ENCODE measurements at places on chromosomes 5 and 9.
A peak's percentile ranks its signal among the peaks of the same experiment; 100 is the strongest.

- DNase-seq, result no peak
Observed at GRCh38 chr5:55520117-55520839, 14.5 kb downstream of the PLPP1 start.

DNA sequence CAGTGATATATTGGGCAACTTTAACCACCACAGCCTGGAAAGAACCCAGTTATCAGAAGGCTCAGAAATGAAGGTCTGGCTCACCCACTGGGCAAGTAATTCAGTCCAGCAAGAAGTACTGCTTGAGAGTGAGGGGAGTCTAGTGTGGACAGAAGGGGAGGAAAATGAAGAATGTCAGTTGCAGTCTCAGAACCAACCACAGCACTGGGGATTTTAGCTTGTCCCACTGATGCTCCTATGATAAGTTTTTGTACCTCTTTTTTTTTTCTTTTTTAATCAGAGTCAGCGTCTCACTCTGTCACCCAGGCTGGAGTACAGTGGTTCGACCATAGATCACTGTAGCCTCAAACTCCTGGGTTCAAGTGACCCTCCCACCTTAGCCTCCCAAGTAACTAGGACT, 9.4 kb upstream of the CD72 start:
- no peak for DNase-seq

- DNase-seq, result no peak
Observed at GRCh38 chr9:136308006-136308701, 4.3 kb upstream of the CCDC187 start.

DNA sequence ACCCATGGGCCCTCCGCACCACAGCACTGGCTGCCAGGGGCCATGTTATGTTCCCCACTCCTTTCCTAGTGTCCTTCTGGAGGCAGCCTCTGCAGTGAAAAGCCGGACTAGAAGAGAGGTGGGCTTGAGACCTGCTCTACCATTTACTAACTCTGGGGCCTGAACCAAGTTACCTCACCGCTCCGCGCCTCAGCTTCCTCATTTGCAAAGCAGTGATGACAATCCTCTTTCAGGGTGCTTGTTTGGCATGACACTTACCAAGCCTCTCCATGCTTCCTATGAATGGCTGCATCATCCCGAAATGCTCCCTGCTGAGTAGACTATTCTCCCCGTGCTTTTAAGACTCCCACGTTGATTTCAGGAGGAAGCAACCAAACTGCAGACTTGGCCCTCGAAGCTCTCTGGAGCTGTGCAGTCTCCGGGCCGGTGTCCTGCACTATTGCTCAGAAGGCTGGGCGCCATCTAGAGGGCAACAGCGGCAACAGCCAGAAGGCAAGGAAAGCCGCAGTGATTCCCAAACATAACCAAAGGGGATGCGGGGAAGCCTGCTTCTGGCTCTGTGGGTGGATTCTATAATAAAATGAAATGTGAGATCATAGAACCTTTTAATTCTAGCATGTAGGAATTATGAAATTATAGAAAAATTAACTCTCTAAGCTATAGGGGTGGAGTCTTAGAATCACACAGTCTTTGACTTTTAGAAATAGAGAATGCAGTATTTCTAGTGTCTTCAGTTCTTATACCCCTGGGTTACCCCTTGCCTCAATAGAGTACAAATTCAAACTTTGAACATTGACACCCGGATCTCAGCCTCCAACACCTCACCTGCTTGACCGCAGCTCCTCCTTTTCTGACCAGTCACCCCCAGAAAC, 599.8 kb upstream of the BRINP1 start:
- DNase-seq, result peak; percentile 89

GRCh38 chr5:77172713-77173328, 37.7 kb upstream of the PDE8B start:
- no peak for DNase-seq

GRCh38 chr9:98900725-98901124, 43.0 kb upstream of the COL15A1 start:
- no peak for DNase-seq

GRCh38 chr5:149766460-149767280, 36.6 kb downstream of the PPARGC1B start:
- no peak for DNase-seq

GRCh38 chr5:14793851-14794250, 77.7 kb downstream of the ANKH start:
- no peak for DNase-seq

DNA sequence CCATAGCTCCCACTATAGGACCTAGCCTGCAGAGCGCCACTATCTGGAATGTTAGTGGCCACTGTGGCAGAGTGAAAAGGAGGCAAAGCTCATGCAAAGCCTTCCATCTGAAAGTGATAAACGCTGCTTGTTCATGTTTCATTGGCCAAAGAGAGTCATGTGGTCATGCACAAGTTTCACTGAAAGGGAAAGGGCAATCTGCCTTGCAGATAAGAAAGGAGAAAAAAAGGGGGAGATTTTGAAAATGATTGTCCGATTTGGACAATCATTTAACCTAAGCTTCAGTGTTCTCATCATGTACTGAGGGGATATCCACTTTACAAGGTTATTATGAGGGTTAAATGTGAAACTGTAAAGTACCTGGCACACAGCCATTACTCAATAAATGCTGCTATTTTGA, 9.0 kb upstream of the MOB3B start:
- DNase-seq, result no peak

DNA sequence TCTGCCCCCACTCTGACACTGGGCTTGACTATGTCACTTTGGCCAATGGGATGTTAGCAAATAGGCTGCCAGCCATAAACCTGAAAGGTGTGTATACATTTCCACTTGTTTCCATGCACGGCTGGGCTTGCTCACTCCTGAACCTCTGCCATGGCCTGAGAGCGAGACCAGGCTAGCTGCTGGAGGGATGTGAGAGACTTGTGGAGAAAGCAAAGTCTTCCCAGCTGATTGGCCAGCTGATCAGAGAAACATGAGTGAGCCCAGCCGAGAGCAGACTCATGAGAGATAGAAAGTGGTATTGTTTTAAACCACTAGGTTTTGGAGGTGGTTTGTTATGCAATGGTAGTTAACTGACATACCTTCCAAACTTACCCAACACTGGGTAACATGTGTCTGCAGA, 13.9 kb downstream of the FAM193B start:
- no peak for DNase-seq

DNA sequence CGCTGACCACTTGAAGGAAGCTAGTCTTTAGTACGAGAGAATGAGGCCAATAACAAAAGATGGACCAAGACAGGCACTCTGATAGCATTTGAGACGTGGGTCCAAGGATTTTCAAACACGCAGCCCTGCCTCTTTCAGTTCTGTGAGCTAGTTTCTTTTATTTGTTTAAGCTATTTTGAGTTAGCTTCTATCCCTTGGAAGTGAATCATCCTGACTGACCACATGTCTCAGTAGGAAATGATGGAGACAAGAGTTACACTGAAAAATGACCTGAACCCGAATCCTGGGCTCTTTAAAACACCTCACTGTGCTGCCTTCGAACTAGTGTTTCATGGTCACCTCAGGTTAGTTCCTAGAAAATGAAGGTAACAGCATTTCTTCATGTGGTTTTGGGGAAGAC, 9.9 kb downstream of the TEK start:
- DNase-seq, result no peak

- DNase-seq, result no peak
Observed at GRCh38 chr5:147437161-147437596, 72.7 kb downstream of the DPYSL3 start.

DNA sequence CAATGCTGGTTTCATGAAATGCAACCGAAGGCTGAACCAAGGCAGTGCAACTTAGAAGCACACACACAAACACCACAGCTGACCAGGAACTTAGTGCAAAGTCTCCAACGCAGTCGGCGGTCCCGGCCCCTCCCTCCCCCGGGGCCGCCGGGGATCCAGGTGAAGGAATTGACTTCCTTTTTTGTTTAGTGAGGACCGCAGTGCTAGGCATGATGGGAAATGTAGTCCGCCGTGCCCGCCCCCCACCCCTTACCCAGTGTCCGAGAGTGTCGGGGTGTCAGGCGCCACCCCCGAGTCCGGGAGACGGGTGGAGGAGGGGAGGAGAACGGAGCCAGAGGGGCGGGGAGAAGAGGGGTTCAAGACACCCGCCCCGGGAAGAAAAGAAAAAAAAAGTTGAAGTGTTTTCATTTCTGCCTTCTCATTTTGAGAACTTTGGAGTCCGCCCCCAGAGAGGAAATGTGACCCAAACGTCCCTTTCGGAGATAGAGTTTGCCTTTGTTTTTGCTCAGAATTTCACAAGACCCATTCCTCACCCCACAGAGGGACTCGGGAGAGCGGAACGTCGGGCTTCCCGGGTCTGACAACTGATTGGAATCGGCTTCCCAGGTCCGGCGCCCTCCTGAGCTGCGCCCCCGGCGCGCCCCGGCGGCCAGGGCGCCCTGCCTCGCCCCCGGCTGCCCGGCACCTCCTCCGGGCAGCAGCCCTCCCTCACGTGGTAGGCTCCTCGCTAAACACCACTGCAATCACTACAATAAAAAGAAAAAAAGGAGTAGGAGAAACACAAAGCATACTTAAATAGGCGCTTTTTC, 2.0 kb downstream of the IER5L start:
- peak; percentile 54 for DNase-seq

DNA sequence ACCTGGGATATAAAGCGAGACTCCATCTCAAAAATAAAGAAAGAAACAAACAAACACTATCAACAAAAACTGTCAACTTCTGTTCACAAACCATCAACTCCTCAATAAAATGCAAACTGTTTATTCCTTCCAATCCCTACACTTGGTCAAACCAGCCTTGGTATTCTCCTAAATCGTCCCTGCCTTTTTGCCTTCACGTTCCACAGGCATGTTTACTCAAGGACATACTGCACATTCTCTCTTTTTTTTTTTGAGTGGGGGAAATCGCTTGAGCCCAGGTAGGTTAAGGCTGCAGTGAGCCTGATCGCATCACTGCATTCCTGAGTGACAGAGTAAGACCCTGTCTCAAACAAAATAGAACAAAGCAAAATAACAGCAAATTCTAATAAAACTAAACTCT, 13.0 kb downstream of the UBAP2 start:
- no peak for DNase-seq

- no peak for DNase-seq
Observed at GRCh38 chr9:14500705-14501104, 186.8 kb upstream of the NFIB start.

GRCh38 chr9:108882052-108882888, 20.2 kb downstream of the ACTL7A start:
- DNase-seq, result no peak

GRCh38 chr5:152125661-152126205, 201.1 kb upstream of the GLRA1 start:
- DNase-seq, result no peak

- DNase-seq, result no peak
Observed at GRCh38 chr9:95738438-95738837, 137.1 kb upstream of the ERCC6L2 start.

GRCh38 chr5:124650951-124651662, 95.3 kb downstream of the ZNF608 start:
- no peak for DNase-seq

GRCh38 chr5:81225463-81225862, 7.7 kb upstream of the CKMT2 start:
- no peak for DNase-seq

- no peak for DNase-seq
Observed at GRCh38 chr9:24832307-24832706, 286.6 kb upstream of the IZUMO3 start.

GRCh38 chr9:20217596-20217995, 404.7 kb downstream of the MLLT3 start:
- no peak for DNase-seq

DNA sequence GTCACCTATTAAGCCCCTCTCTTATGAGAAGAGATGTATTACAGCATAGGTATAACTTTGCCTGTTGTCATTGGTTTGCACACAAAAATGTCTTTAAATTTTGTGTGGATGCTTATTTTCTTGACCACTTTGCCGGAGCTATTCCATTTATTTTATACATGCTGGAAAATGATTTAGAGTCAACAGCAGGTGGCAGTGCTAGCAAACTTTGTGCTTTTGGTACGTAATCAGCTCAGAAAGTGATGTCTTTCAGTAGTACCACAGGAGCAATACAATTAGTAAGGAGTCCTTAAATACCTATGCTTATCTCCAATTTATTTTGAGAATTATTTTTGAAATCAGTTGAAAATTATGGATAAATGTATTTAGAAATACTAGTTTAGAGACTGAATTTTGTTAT, 19.8 kb upstream of the NUDT12 start:
- DNase-seq, result no peak

DNA sequence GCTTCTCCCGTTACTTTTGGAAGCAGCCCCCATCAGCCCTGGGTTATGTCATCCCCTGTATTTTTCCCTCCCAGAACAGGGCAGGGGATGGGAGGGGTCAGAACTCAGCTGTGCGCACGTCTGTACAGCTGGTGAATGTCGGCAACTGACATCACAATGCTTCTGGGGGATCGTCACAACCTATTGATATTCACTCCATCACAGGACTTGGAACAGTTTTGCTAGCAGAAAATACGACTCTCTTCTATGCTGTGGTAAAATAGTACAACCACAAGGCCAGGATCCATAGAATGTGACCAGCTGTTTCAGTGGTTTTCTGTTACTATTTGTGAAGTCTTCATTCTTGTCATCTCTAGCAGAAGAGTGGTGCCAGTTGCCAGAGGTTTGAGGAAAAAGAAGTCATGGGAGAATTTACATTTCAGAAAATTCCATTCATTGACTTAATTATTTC, 77.1 kb upstream of the KLF4 start:
- no peak for DNase-seq

DNA sequence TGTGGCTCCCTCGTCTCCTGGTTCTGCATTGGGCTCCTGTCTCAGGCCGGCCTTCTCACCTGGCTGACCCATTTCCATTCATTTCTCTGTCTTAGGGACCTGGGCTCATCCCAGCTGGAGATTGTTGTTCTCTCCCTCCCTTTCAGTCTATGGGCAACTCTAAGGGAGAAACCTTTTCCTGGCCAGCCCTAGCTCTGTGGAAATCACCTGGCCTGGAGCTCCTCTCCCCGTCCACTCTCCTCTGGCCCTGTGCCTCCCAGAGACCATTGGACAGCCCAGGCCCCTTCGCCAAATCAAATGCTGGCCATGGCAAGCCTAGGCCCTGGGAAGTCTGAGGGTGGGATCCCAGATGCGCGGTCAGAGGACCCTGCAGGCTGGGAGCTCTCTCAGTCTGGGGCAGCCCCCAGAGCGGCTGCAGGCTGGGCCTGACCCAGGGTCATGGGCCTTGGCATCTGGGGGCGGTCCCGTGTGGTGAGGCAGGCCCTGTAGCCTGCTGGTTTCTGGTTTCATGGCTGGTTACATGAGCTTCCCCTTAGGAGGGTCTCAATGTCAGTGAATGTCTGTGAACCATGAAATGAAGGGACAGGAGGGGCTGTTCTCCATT, 253.5 kb downstream of the AOPEP start:
- no peak for DNase-seq
